Esophagus mucosa (tissue), 1 donor: ENCODE measurements at places on chromosomes 7 and 10. TPM values are rescaled to one million over a fixed set of nuclear protein-coding genes. Genes with fewer than 3 reads are reported as not detected.

- no peak for ATAC-seq
These were observed 511.0 kb downstream of the GFRA1 start for GRCh38 chr10:115762029-115762428.

- no peak for ATAC-seq
These were observed 49.9 kb downstream of the CDHR3 start for GRCh38 chr7:106012935-106013439.

DNA sequence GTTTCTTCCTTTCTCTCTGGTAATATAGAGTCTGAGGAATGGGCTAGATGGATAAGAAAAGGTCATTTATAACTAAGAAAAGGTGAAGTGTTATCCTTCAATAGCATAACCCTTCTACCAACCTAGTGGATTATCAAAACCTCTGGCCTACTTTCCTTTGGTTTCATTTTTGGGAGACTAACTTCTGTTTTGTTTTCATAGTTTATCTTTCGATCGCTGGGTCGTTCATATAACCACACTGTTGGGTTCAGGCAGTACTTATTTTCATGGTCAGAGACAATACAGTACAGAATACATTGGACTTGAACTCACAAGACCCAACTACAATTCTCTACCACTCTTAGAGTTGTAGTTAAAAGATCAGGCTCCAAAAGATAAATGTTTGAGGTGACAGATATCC, 86.5 kb downstream of the UBE2H start:
- no peak for ATAC-seq

- no peak for ATAC-seq
These were observed 105.5 kb downstream of the KCNMA1 start for GRCh38 chr10:77532068-77532467.

DNA sequence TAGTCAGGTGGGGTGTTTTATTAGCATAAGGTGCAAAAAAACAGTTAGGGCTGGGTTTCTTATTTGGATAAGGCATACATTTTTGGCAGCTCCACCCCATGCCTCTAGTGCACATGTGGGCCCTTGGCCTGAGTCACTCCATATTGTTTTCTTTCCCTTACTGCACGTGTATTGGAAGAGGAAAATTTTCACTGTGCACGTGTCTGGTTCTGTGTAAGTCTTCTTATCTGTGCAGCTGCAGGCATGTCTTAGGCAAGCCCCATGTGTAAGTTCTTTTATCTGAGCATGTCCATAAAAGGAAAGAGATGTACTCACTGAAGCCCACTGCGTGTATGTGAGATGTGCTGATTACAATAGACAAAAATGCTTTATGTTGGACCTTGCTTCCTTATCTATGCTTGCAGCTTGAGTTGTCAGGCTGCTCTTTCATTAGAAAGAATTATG, 540.3 kb upstream of the IGFBP3 start:
- no peak for ATAC-seq

DNA sequence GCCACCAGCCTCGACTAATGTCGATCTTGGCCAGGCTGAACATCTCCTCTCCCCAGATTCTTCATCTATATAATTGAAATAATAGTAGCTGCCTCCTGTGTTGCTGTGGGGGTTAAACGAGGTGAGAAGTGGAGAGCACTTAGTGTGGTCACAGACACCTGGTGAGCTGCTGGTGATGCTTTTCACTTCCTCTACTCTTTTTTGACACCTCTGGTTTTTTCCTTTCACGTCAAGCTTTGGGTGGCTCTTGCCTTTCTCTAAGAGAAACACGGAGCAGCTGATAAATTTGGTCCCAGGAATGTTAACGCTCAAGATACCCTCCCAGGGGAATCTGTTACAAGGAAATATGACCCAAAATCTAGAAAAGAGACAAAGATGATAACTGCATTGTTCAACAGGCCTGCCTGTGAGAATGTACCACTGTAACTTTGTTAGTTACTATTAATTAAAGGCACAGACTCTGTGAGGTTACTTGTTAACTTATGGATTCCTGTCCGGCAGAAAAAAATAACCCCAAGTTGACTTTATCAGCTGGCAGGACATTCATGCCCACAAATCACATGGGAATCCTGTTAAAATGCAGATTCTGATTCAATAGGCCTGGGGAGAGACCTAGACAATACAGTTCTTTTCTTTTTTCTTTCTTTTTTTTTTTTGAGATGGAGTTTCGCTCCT, 9.5 kb upstream of the NPFFR1 start:
- no peak for ATAC-seq

The NUTM2B gene
- 0.24 TPM for total RNA-seq
